ENCODE measurements at places on chromosomes 5 and 9.

DNA sequence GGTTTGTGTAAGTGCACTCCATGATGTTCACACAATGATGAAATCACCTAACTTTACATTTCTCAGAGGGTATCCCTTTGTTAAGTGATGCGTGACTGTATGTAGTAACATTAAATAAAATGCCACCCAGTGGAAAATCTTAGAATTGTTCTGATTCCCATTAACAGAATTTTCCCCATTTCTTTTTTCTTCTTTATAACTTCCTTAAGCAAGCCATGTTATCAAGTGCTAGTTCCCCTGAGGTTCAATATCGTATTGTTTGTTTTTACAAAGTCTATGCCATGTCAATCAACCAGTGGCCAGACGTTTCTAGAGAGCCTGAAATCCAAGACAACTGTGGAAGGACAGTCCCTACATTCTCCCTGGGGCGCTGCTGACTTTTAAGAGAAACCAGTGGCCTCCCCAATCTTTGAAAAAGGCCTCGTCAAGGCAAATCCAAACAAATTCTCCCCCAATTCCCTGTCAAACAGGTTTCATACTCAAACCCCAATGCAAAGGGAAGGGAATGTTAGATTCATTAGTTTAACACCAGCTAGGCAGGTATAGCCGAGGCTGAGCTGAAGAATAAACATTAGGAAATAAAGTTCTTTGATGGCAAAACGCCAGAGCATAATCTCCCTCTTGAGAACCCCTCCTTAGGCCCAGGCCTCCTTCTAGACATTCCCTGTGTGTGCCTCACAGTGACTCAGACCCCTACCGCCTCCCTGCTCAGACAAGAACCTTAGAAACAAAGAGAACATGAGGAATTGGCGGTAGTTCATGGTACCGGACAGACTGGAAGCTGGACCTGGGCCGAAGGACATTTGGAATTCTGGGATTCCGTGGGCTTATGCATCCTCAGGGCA is 198.7 kb downstream of the GNA14 start:
- peaks cover 6% of the 10 kb centered on the region for H3K4me1 ChIP-seq
- no peak overlapping the region for H3K27ac ChIP-seq
- no peak for DNase-seq
- no peaks in the 10 kb centered on the region for H3K36me3 ChIP-seq

- peaks cover 5% of the 10 kb centered on the region for H3K4me1 ChIP-seq
- H3K27ac ChIP-seq, result no peak overlapping the region
- no peaks in the 10 kb centered on the region for H3K36me3 ChIP-seq
- DNase-seq, result no peak
- no peaks in the 10 kb centered on the region for H3K27me3 ChIP-seq
These were observed 92.8 kb upstream of the RASEF start for GRCh38 chr9:83155733-83156132.

DNA sequence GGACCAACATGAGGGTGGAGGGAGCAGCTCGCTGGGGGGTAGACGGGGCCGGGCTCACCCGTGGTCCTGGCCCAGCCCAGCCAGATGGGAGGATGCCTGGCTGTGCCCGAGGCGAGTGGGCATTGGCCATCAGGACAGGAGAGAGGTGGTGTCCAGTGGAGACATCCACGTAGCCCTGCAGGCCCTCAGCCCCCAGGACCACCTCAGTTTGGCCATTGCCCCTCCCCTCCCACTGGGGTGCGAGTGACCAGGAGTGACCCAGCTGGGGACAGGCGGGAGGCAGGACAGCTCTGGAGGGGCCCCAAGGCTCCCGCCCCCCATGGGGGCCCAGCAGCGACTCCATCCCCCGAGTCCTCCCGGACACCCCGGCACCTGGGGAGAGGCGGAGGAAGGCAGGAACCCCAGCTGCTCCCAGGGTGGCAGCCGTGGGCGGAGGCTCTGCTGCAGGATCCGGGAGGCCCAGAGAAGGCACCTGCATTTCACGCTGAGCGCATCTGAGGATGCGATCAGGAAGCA is 8.3 kb downstream of the NOXA1 start:
- H3K4me1 ChIP-seq, result no peaks in the 10 kb centered on the region
- DNase-seq, result no peak
- H3K27ac ChIP-seq, result no peak overlapping the region
- H3K27me3 ChIP-seq, result no peaks in the 10 kb centered on the region
- no peaks in the 10 kb centered on the region for H3K36me3 ChIP-seq

DNA sequence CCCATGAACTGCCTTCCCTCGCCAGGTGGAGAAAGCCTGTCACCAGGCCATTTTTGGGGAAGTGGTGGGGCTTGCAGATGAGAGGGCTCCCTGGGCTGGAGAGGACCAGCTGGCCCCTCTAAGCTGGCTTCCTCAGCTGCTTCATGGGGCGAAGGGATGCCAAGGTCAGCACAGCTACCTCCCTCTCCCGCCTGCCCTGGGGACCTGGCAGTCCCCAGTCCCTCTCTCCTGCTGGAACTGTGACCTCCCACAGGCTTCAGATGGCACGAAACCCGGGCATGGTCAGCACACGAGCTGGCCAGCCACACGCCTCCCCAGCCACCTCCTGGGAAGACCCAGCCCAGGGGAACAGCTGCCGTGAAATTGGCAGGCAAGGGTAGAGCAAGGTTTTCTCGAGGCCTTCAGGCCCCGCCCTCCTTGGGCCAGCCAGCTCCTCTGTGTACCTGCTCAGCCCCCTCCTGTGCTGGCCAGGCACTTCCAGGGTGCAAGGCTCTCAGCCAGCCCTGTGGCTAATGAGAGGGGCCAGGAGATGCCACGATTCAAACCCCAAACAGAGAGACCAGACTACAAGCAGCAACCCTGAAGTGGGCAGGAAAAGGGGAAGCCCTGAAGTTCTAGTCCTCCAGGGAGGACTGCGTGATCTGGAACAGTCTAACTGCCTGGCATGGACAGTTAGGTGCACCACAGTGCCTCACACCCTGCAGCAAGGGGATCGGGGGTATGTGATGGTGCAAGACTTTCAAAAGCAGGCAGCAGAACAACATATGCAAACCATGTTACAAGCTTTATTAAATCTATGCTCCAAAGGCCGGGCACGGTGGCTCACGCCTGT is 12.9 kb downstream of the PLPP7 start:
- no peak for DNase-seq
- no peaks in the 10 kb centered on the region for H3K36me3 ChIP-seq
- no peaks in the 10 kb centered on the region for H3K4me1 ChIP-seq
- H3K4me3 ChIP-seq, result no peak overlapping the region

- DNase-seq, result no peak
- H3K4me1 ChIP-seq, result peaks cover 16% of the 10 kb centered on the region
- H3K27me3 ChIP-seq, result no peaks in the 10 kb centered on the region
- H3K4me3 ChIP-seq, result no peak overlapping the region
These were observed 171.1 kb downstream of the DOCK2 start for GRCh38 chr5:169808118-169808581.

DNA sequence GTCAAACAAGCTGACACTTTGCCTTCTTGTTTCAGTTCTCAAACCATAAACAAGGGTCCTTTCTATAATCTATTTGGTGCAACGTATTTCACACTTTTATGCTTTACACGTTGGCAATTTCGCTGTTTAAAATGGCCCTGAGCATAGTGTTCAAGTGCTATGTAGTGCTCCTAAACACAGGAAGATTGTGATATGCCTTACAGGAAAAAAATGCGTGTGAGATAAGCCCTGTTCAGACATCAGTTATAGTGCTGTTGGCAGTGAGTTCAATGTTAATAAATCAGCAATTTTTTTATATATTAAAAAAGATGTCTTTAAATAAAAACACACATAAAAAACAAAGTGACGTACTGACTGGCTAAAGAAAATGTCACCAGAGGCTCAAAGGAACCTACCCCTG is 23.9 kb downstream of the CLINT1 start:
- peaks cover 2% of the 10 kb centered on the region for H3K36me3 ChIP-seq
- H3K27me3 ChIP-seq, result no peaks in the 10 kb centered on the region
- no peak overlapping the region for H3K4me3 ChIP-seq
- no peak for DNase-seq

DNA sequence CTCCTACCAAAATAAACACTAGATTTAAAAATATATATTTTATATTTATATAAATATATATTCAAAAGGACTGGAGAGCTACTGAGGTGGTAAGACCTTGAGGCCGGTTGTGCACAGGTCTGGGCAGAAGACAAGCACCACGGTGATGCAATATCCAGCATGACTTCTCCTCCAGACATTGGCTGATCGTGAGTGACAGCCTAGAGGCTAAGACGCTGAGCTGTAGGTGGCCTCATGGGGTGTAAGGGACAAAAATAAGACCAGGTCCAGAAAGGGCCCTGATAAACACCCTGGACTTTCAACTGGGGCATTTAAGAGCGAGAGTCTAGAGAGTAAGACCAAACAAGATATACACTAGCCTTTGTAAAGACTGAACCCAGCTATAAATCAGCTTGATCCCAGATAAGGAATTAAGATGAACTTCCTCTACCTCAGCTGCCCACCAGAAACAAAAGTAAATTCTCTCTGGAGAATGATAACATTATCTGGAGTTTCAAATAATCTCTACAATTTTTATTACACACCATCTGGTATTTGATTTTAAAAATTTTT is 14.2 kb upstream of the C5orf47 start:
- no peak for DNase-seq
- no peaks in the 10 kb centered on the region for H3K36me3 ChIP-seq
- peaks cover 2% of the 10 kb centered on the region for H3K4me1 ChIP-seq
- H3K4me3 ChIP-seq, result no peak overlapping the region
- no peak overlapping the region for H3K27ac ChIP-seq

DNA sequence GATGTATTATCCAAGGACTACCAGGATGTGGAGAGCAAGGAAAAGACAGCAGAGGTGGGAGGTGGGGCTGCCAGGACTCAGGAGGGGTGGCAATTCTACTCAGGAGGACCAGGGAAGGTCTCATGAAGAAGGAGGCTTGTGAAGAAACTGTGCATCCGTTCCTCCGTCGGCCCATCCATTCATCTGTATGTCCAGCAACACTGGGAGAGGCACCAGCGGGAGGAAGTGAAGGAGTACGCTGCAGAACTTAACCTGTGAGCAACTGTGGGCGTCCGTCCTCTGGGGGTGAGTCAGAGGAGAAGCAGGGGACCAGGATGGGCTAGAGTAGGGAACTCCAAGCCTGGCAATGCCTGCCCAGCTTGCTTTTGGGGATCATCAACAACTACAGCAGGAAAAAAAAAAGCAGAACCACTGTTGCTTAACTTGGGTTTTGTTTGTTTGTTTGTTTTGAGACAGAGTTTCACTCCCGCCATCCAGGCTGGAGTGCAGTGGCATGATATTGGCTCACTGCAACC is 47.3 kb upstream of the NEURL1B start:
- DNase-seq, result no peak
- peaks cover 3% of the 10 kb centered on the region for H3K27me3 ChIP-seq
- no peaks in the 10 kb centered on the region for H3K4me1 ChIP-seq
- no peaks in the 10 kb centered on the region for H3K36me3 ChIP-seq
